ENCODE measurements at places on chromosomes 2 and 18.

- DNase-seq = no peak
These were observed 24.8 kb upstream of the TUBB6 start for GRCh38 chr18:12283256-12283655.

DNA sequence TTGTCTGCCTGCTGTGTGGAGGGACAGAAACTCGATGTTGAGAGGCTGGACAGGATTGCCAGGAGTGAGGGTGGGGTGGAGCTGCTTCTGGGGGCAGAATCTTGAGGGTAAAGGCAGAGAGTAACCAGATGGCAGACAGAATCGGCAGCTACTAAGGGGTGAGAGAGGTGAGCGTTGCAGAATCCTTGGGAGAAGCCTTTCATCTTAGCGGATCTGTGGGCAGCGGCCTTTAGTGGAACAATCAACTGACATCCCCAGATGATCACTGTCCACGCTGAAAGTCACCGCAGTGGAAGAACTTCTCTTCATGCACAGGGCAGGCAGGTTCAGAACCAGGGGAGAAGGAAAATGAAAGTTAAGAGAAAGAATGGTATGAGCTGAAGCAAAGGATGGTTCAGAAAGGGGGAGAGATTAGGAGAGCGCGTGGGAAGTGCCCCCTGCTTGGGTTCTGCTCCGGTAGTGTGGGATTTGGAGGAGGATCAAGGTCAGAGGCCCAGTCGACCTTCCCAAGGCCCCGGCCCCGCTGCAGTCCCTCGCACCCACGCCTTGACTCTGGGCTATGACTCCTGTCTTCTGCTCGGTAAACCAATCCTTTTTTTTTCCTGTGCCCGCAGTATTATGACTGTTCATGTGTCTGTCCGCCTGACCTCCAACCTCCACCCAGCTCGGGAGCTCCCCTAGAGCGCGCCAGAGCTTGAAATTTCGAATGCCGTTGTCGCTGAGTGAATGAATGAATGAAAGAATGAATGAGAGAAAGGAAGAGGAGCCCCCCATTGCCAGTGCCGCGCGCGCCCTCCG, 584 bp downstream of the BOLA3 start:
- no peak for DNase-seq

DNA sequence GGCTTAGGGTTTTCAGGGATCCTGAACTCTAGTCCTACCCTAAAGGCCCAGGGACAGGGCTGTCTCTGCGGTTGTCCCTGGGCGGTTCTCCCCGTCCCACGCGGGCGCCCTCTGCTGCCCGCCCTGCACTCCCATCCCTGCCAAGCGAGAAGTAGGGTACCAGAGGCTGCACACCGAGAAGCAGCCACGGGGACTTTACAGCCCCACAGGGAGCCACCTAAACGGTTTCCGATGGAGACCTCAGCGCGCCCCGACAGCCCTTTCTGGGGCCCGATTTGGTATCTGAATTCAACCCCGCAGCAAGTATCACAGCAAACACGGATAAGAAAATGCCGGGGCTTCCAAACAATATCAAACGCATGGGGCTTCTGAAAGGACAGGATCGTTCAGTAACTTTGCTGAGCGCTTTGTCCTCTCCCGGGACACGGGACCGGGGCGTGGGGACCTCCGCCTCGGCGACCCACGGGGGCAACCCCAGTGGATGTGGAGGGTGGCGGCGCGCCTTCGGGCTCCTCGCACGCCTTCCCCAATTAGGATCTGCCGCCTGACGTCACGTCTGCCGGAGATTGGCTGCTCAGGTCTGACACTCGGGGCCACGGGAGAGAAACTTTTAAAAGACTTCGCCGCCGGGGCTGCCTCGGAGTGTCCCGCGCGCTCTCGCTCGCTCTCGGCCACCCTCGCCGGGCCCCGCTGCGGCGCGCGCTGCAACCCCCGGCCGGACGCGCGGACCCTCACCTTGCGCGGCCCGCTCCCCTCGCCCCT, at the start of gene LTBP1:
LTBP1 (plus strand) TSS at position 640 of the 762 bp plus-strand sequence. CDS start 372 bp downstream, outside the sequence.
- DNase-seq = peak; percentile 62

DNA sequence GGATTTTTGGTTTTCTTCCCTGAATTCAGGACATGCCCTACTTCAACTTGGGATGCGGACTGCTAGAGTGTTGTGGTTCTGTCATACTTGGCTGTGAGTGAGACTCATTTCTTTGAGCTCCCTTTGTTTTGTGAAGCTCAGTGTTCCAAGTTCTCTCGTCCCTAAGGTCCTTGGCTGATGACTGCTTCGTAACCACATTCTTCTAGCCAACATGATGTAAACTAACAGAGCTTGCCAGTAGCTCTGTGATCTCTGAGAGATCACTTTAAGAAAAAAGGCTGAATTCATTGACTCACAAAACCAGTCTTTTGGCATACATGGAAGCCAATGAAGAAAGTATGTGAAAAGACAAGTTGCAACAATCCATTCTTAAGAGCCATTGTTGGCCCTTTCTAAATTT, 96.9 kb upstream of the MSTN start:
- no peak for DNase-seq

DNA sequence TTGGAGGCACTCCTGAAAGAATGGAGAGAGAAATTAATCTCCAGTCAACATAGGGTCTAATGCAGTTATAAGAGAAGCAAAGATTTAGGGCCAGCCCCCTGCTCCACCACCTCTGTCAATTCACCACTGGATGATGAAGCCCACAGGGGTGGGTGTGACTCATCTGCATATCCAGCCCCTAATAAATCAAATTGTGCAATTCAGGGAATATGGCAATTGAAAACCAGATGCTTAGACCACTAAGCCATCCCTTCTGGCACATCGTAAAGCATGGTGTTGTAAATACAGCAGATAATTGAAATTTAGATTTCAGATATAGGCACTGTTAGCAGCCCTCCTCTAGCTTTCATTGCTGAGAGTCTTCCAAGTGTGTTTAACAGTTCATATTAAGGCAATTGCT, 541.4 kb downstream of the PARD3B start:
- no peak for DNase-seq

GRCh38 chr18:55124078-55124763, 165.0 kb upstream of the CCDC68 start:
- DNase-seq = no peak

GRCh38 chr2:237290261-237290660, 123.7 kb downstream of the COL6A3 start:
- DNase-seq = no peak

DNA sequence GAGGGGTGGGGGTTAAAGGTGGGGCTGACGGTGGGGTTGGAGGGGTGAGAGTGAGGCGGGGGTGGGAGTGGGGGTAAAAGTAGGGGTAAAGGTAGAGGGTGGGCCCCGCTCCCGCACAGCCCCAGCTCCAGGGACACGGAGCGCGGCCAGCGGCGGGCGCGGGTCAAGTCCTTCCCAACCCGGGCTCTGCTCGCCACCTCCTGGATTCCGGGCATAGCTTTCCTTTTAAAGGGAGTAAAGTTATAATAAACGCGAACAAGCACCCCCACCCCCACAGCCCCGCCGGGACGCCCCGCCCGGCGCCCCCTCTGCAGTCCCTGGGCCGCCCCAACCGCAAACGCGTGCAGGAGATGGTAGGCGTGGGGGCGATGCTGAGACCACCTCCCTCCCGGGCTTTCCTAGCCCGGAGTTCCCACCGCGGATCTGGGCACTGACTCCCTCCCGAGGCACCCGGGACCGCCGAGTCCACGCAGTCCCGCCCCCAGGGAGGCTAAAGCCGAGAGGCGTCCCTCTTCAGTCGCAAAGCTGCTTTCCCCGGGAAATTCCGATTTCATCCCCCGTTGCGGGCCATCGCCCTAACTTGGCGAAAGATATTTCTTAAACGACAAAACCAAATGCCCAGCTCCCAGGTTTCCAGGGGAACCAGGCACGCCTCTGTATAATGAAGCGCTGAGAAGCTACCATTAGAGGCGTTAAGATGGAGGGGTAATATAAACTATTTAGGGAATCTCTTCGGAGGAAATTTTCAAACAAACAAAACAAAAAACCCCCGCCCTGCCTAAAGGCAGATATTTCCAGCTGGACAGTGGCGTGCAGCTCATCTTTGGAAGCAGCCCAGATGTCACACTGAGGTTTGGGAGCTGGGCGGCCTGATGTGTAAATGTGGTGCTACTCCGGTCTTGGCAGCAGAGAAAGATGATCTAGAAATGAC, at the start of gene LIMS2:
LIMS2 (minus strand) TSS at position 200 of the 931 bp plus-strand sequence. CDS start 506 bp downstream, outside the sequence.
- no peak for DNase-seq

DNA sequence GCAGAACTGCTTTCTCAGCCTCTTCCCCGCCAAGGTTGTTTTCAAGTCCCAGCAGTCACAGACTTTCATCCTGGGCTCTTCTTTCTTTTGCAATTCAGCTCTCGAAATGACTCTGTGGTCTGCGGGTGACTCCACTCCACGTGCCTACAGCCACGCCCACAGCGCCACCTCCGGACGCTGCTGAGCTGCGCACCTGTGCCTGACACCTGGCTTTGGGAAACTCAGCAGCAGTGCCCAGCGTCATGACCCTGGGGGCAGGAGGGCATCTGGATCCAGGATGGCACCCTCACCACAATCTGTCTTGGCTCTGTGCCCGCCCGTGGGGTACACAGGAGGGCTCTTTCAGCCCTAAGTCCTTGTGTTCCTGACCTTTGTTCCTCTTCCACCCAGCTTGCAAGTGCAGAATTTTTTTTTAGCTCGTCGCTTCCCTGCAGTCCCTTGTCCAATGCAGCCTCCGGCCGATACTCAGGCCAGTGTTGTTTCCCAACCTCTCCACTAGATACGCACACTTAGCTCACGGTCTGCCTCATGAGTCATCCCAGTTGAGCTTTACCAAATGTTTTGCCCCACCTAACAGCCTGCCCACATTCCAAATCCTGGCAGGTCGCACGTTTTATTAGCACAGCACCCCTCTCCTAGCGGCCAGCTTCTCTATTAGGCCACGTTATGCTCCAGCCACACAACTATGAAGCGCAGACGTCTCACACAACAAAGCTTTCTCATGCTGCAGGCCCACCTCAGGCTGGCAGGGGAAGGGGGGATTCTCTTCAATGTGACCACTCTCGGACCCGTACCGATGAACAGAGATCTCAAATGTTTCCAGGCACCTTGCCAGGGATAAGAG, 6.5 kb upstream of the CAPN10 start:
- no peak for DNase-seq

- no peak for DNase-seq
These were observed 86.7 kb downstream of the TTC27 start for GRCh38 chr2:32714521-32714920.

DNA sequence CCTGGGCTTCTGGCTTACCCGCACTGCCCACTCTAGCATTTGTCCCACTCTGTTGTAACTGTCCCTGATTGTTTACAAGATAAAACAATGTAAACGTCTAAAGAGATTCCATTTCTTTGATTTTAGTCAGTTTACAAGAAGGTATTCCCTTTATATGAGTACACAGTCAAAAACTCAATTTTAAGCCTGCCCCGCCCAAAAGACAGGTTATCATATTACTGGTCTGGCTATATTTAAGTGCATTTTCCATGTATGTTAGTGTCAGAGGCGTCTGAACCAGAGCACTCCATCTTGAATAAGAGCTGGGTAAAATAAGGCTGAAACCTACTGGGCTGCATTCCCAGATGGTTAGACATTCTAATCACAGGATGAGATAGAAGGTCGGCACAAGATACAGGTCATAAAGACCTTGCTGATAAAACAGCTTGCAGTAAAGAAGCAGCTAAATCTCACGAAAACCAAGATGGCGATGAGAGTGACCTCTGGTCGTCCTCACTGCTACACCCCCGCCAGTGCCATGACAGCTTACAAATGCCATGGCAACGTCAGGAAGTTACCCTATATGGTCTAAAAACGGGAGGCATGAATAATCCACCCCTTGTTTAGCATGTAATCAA, 15.0 kb downstream of the GPR45 start:
- no peak for DNase-seq

GRCh38 chr2:31101701-31102100, 36.5 kb downstream of the GALNT14 start:
- DNase-seq = no peak

DNA sequence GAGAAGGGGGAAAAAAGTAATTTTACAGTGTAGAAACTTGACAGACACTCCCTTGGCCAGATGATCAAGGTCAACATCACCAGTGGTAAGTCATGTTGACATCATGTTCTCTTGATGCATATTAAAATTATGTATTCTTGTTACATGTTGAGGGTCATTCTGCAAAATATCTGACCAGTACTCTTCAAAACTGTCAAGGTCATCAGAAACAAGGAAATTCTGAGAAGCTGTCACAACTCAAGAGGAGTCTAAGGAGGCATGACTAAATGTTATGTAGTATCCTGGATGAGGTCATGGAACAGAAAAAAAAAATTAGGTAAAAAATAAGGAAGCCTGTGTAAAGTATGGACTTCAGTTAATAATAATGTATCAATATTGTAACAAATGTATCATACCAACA, 6.3 kb downstream of the SGPP2 start:
- no peak for DNase-seq

DNA sequence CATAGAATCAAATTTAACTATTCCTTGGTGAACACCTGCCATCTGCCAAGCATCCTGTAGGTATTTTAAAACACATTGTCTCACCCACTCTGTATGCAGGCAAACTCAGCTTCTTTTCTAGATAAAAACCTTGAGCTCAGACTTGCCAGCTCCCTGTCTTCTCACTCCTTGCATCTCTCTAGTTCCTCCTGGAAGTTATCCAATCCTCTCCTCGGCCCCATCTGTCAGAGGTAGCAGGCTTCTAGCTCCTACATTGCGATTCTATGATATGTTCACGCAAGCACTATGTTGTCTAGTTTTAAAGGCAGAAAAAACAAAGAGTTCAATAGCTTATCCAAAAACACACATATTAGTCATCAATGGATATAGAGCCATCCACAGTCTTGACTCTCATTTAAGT, 67.0 kb upstream of the APCDD1 start:
- no peak for DNase-seq

DNA sequence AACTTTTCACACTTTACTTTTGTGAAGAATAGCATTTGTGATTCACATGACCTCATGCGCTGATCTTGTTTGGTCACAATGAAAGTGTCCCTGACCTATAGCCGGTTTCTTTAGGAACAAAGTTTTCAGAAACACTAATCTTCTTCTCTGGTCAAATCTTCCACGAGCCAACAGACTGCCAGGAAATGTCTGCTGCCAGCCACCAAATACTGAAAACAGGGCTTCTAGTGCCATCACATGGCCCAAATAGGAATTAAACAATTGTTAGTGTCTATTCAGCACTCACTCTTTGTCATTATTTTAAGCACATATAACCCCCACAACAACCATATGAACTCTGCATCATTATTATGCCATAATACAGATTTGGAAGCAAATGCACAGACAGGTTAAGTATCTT, 286.5 kb upstream of the SYT4 start:
- DNase-seq = peak; percentile 32

GRCh38 chr2:25230198-25230947, 62.0 kb upstream of the POMC start:
- no peak for DNase-seq

DNA sequence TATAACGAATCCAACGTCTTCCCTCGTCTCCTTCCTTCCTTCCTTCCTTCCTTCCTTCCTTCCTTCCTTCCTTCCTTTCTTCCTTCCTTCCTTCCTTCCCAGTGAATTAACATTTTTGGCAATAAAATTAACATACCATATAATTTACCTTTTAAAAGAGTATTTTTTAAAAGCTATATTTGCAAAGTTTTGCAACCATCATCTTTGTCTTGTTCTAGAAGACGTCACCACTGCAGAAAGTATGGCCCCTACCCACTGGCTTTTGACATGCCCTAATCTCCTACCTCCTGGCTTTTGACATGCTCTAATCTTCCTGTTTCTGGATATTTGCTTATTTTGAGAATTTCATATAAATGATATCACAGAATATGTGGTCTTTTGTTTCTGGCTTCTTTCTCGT, 1023.9 kb upstream of the ZEB2 start:
- DNase-seq = no peak

- DNase-seq = no peak
These were observed 258.4 kb downstream of the PLCL1 start for GRCh38 chr2:198062826-198063225.

GRCh38 chr2:43032213-43033015, 194.0 kb downstream of the ZFP36L2 start:
- no peak for DNase-seq

GRCh38 chr18:43590182-43590903, 313.1 kb upstream of the SYT4 start:
- DNase-seq = no peak
